ENCODE measurements at places on chromosomes 2 and 18.

- peaks cover 26% of the 10 kb centered on the region for H3K4me1 ChIP-seq
- DNase-seq, result peak; percentile 58
- peak overlapping the region; percentile 57 for H3K4me3 ChIP-seq
- no peak overlapping the region for H3K27ac ChIP-seq
- no peaks in the 10 kb centered on the region for H3K36me3 ChIP-seq
These were observed 48.0 kb upstream of the ATP6V1B1 start for GRCh38 chr2:70887550-70888246.

GRCh38 chr18:52160636-52161035 lies 179.4 kb upstream of the DCC start:
- no peaks in the 10 kb centered on the region for H3K36me3 ChIP-seq
- no peaks in the 10 kb centered on the region for H3K27me3 ChIP-seq
- DNase-seq, result no peak
- no peak overlapping the region for H3K4me3 ChIP-seq

DNA sequence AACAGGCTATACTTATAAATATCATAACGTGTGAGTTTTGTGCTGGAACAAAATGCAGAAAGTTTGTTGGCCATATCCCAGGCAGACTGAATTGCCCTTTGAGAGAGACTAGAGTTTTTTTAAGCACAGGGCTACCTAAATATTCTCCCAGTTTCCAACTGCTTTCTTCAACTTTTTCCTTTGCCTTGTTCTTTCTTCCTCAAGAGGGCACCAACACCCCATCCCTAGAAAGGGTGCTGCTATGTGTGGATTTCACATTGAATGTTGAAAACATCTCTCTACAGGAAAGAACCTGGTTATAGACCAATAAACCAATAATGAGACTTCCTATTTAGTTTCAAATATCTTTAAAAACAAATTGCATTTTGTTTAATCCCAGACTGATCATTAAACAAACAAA lies 87.9 kb downstream of the ICOS start:
- no peak overlapping the region for H3K4me3 ChIP-seq
- peaks cover 2% of the 10 kb centered on the region for H3K36me3 ChIP-seq
- no peak for DNase-seq
- peaks cover 37% of the 10 kb centered on the region for H3K4me1 ChIP-seq
- peaks cover 2% of the 10 kb centered on the region for H3K27me3 ChIP-seq
- H3K27ac ChIP-seq, result no peak overlapping the region

DNA sequence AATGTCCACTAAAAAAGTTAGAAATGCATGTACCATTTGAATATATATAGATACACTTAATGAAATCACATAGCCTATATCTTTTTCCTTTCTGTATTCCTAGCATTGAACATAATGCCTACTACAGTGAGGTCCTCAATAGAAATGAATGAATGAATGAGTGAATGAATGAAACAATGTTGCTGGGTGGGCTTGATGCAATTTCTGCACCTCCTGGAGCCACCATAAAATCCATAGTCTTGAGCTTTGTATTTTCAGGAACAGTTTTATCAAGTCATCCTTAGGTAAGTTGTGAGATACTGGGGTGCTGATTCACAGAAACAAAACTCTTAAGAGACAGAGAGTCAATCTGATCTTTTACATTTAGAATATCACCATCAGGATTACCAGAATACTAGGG lies 3.3 kb downstream of the CFAP53 start:
- H3K27ac ChIP-seq, result no peak overlapping the region
- peaks cover 2% of the 10 kb centered on the region for H3K36me3 ChIP-seq

DNA sequence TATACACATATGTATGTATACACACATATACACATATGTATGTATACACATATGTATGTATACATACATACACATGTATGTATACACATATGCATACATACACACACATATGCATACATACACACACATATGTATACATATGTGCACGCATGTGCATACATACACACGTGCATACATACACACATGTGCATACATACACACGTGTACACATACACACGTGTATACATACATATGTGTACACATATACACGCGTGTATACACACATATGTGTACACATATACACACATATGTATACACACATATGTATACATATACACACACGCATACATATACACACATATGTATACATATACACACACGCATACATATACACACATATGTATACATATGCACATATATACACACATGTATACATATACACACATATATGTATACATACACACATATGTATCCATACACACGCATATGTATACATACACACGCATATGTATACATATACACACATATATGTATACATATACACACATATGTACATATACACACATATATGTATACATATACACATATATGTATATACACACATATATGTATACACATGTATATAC lies 21.5 kb downstream of the NABP1 start:
- H3K27ac ChIP-seq, result no peak overlapping the region
- H3K27me3 ChIP-seq, result no peaks in the 10 kb centered on the region
- no peak overlapping the region for H3K4me3 ChIP-seq
- no peak for DNase-seq

DNA sequence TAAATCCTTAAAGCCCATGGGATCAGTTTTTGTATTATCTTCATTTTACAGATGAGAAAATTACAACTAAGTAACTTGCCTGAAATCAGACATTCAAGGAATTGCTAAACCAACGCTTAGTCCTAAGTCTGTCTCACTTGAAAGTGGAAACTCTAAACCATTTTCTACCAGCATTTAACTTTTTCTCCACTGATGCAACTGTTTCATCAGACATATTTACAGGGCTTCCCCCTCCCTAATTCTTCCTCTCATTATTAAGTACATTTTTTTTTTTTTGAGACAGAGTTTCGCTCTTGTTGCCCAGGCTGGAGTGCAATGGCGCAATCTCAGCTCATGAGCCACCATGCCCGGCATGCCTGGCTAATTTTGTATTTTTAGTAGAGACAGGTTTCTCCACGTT lies 88.6 kb downstream of the ACVR1C start:
- H3K27me3 ChIP-seq, result no peaks in the 10 kb centered on the region
- no peak overlapping the region for H3K4me3 ChIP-seq
- H3K27ac ChIP-seq, result no peak overlapping the region

DNA sequence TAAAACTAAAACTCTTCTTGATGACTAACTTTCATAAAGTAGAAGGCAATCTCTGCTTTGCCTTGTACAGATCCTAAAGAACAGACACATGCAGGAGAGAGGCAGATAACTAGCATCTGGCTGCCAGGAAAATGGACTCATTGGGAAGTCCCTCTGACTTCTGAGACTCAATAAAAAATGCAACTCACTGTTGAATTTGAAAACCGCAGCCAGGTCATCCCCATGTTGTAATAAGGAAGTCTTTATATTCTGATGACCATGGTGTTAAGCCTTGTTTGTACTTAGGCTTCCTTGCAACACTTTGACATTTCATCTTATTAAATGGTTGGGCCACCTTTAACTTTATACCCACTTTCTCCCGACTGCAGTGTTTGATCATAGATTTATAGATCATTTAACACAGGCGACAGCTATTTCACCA lies 375.1 kb upstream of the KCNH7 start:
- H3K4me1 ChIP-seq, result no peaks in the 10 kb centered on the region
- DNase-seq, result no peak
- no peak overlapping the region for H3K27ac ChIP-seq
- no peaks in the 10 kb centered on the region for H3K36me3 ChIP-seq
- no peak overlapping the region for H3K4me3 ChIP-seq

GRCh38 chr2:120809609-120810440 lies 74.2 kb downstream of the GLI2 start:
- no peaks in the 10 kb centered on the region for H3K4me1 ChIP-seq
- no peak for DNase-seq

- no peak overlapping the region for H3K27ac ChIP-seq
- peaks cover 59% of the 10 kb centered on the region for H3K36me3 ChIP-seq
- H3K4me3 ChIP-seq, result peak overlapping the region; percentile 16
- H3K27me3 ChIP-seq, result no peaks in the 10 kb centered on the region
- peaks cover 47% of the 10 kb centered on the region for H3K4me1 ChIP-seq
These were observed 5.8 kb upstream of the RNU4ATAC start for GRCh38 chr2:121524685-121525425.

DNA sequence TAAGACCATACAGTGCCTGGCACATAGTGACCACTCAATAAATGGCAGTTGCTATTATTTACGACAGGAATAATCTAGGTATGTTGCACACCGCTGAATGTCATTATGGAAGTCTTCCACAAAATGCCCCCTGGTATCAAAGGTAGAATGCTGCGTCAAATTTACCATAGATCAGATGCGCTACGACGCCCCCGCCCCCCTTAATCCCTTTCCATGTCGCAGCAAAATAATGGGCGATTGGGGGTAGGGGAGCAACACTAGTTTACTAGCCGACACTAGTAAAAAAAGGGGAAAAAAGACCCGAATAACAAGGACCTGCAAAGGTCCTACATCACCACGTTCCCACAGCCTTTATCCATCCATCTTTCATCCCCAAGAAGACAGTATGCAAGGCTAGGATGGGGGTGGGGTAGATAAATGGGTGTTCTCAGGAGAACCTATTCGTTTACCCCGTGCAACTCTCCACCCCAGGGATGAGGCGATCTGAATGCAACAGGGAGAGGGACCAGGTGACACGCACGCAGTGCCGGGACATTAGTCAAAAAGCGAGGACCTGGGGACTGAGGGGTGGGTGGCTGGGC lies 455 bp downstream of the PREPL start:
- peak overlapping the region; percentile 93 for H3K4me3 ChIP-seq
- H3K27me3 ChIP-seq, result peaks cover 2% of the 10 kb centered on the region
- peaks cover 10% of the 10 kb centered on the region for H3K36me3 ChIP-seq
- peak; percentile 13 for DNase-seq

GRCh38 chr2:36413218-36413617 lies 57.6 kb downstream of the CRIM1 start:
- H3K36me3 ChIP-seq, result no peaks in the 10 kb centered on the region
- H3K27ac ChIP-seq, result no peak overlapping the region
- H3K4me3 ChIP-seq, result no peak overlapping the region
- no peaks in the 10 kb centered on the region for H3K4me1 ChIP-seq
- no peak for DNase-seq
- no peaks in the 10 kb centered on the region for H3K27me3 ChIP-seq

Data from activated naive CD8-positive, alpha-beta T cell treated with anti-CD3 and anti-CD28 coated beads, Interleukin-2, amount 50 U/mL, for 24 hours (primary cell).